ENCODE measurements at places on chromosomes 1 and 21.

DNA sequence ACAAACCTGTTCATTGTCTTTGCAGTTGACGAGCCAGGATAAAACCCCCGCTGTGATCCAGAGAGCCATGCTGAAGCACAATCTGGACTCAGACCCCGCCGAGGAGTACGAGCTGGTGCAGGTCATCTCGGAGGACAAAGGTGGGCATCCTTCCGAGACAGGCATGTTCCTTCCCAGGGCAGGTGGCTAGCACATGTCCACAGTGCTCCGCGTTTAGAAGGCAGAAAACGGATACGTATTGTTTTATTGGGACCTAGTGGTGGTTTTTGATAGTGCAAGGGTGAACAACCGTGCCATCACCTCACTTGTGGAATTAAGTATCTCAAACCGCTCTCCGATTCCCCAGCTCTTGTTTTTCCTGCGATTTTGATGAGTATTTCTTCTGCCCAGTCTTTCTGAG lies 115.3 kb downstream of the COLGALT2 start:
- no peak for DNase-seq

- DNase-seq = no peak
These were observed 6.7 kb upstream of the ANKRD65 start for GRCh38 chr1:1427820-1428148.

DNA sequence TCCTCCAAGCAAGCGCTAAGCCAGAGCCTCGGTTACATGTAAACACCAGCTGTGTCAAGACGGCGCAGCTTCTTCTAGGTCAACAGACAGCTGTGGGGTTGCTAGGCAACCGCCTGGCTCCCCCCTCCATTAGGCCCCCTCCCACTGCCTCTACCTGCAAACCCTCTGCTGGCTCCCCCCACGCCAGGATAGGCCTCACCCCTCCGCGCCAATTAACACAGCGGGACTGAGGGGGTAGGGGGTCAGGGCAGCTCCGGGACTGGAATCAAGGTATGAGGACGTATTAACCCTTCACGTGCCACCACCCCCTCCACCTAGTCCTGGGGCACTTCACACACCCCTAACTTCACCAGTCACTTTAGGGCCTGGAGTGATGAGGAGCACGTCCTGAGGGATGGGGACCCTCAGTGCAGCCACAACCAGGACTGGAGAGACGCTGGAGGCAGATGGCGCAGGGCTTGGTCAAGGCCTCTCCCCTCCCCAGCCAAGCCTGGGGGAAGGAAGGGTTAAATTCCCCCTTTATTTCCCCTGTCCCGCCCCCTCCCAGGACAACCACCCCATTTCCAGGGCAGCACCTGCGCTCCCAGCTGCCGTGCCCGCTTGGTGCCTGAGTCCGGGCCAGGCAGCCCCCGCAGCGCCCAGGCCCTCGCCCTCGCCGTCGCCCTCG lies 37.4 kb upstream of the WASF2 start:
- no peak for DNase-seq

GRCh38 chr1:213374369-213374768 lies 323.3 kb downstream of the RPS6KC1 start:
- DNase-seq = peak; percentile 61

All from kidney tubule cell (primary cell).